ENCODE measurements at places on chromosomes 1 and 21.

DNA sequence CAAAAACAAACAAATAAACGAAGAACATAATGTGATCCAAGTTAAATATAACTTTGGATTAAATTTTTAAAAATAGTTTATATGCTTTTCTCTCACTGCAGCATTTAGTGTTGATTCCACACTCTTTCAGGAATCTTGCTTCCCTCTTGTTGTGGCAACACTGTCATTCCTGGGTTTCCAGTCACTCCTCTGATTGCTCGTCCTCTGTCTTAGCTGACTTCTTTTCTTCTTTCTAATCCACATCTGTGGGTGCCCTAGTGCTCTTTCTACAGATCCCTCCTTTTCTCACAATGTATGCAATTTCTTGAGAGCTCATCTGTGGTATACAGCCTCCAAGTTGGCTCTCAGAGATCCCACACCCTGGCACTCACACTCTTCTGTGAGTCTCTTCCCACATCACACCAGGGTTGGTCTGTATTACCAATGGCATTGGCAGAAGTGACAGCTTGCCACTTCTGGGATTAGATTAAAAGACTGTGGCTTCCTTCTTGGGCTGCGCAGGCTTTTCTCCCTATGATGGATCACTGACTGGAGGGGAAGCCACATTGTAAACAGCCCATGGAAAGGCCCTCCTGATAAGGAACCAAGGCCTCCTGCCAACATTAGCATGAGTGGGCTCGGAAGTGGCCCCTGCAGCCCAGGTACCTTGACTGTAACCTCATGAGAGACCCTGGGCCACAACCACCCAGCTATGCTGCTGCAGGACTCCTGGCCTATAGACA, 11.5 kb upstream of the MYOC start:
- DNase-seq: no peak

DNA sequence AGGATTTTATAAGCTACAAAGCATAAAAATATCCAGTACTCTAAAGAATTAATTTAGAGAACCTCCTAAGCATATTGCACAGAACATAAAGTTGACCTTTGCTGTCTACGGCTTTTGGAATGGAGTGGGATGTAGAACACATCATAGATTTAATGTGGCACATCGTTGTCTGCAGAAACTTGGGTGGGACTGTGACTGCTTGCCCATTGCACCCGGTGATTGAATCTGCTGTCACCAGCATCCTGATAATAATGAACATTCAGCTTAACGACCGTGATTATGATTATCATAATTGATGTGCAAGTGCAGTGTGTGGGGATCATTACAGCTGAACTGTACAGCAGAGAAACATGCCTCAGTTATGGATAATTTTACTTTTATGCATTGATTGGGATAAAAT, 181.9 kb downstream of the SPATA17 start:
- DNase-seq: no peak

GRCh38 chr1:226571893-226572292, 23.3 kb downstream of the STUM start:
- no peak for DNase-seq

DNA sequence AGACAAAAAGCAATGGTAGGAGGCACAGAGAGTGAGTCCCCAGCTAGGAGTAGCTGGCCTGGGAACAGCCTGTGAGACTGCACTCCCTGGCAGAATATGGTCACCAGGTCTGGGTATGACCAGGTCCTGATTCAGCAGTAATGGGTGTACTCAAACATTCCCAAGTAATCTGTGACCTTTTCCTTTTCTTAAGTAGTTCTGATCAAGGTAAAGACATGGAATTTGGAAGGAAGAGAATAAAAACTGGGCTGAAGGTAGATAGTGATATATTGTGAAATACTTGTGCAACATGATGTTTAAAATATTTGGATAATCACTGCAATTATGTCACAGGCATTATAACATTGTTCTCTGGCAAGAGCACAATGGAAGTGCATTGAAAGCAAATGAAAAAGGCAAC, 147.2 kb upstream of the DPYD start:
- DNase-seq: no peak

- DNase-seq: no peak
Measured at GRCh38 chr1:113405573-113405972, 15.3 kb downstream of the MAGI3 start.

DNA sequence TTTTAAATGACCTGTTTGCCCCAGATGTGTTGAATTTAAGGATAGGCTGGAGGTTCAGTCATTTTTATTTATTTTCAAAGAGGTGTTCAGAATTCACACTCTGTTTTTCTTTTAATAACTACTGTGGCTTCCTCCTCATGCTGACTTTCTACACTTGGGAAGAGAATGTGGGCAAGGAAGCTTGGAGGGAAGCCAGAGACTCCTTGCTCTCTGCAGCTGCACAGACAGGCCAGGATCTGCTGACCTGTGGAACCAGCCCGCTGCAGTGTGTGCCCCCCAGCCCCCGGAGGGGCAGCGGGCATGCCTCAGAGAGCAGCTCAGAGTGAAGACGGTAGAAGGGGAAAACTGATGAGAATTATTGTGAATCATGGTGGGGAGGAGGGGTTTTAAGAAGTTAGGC, 16.9 kb downstream of the MGST3 start:
- DNase-seq: no peak

DNA sequence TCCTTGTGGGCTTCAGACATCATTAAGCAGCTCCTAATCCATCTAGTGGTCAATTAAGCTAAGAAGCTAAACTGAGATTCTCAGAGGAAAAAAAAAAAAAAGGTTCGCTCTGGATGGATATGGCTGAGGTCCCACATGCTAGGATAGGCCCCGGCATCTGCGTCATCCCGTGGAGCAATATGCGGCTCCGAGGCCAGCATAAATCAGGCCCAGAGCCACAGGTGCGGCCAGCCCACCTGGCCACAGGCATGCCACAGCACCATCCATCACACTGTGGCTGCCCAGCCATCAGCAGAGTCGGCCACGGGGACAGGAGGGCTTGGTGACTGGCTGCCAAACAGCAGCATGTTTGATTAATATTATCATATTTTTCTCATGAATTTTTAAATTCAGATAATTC, 106.9 kb upstream of the TIAM1 start:
- no peak for DNase-seq

GRCh38 chr1:19425646-19426239, 59.6 kb downstream of the CAPZB start:
- DNase-seq: no peak

DNA sequence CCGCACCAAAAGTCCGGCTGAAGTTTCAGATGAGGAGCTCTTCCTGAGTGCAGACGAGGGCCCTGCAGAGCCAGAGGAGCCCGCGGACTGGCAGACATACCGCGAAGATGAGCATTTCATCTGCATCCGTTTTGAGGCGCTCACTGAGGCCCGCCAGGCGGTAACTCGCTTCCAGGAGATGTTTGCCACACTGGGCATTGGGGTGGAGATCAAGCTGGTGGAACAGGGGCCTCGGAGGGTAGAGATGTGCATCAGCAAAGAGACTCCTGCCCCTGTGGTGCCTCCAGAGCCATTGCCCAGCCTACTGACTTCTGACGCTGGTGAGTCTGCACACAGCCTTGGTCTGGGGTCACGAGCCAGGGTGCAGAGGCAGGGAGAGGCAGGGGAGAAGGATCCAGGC, 84.7 kb downstream of the TRIM11 start:
- no peak for DNase-seq

- DNase-seq: no peak
Measured at GRCh38 chr1:150383631-150384324, 19.8 kb downstream of the RPRD2 start.

Data from epithelial cell of prostate (primary cell).